Mucosa of descending colon (tissue), 3 donors: ENCODE measurements at places on chromosomes 7 and 10. TPM values are rescaled to one million over a fixed set of nuclear protein-coding genes. Genes with fewer than 3 reads are reported as not detected.

- no peak for DNase-seq
Measured at GRCh38 chr7:85619236-85619635, 432.4 kb upstream of the SEMA3D start.

DNA sequence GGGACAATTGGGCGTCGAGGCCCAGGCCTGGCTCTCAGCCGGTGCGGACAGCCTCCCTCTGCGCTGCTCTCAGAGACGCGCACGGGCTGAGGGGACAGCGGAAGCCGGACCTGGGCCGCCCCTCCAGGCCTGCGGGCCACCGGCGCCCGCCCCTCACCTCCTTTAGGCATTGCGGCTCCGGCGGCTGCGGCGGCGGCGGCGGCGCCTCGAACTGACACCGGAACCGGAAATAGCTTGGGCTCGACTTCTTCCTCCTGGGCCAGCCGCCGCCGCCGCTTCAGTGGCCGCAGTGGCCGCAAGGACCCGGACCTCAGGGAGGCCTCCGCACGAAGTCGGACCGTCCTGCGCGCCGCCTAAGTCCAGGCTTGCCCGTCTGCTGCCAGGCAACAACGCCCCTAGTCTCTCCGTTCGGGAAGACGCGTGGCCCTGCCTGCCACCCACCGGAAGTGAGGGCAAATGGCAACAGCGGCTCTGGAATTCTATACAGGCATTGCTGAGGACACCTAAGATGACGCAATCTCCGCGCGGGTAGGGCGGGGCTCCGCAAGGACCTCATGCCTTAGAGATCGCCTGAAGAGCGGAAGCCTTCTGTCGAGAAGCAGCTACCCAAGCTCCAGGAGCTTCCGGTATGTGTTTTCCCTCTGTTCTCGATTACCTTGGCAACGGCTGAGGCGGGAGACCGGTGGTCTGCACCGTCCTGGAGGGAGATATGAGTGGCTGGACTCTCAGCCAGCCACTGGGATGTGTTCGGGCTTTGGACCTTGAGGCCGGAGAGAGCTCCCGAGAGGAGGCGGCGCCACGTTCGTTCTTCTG lies at the start of the genes BUD31 and PDAP1:
TSS of gene BUD31 (plus strand) at position 591 of the 813 bp plus-strand sequence. CDS start 2,124 bp downstream, outside the sequence.
TSS of gene PDAP1 (minus strand) at position 219 of the 813 bp plus-strand sequence. CDS start at position 170, 49 bp downstream.
- peak; percentile 93 for DNase-seq

- no peak for DNase-seq
Measured at GRCh38 chr7:38819463-38819862, 89.5 kb downstream of the VPS41 start.

DNA sequence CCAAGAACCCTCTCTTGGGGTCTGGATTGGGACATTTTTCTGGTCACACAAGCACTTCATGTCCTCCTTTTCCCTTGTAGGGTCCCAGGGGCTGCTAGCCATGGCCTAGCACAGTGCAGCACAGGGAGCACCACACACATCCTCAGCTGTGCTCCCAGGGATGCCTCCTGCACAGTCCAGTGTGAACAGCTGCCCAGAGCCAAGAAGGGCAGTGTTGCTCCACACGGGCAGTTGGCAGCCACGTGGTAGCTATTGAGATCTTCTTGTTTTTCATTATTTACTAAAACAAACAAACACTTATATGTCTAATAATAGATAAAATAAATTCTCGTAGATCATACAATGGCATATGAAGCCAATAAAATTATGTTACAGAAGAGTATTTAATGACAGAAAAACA lies 13.9 kb upstream of the LANCL2 start:
- no peak for DNase-seq

DNA sequence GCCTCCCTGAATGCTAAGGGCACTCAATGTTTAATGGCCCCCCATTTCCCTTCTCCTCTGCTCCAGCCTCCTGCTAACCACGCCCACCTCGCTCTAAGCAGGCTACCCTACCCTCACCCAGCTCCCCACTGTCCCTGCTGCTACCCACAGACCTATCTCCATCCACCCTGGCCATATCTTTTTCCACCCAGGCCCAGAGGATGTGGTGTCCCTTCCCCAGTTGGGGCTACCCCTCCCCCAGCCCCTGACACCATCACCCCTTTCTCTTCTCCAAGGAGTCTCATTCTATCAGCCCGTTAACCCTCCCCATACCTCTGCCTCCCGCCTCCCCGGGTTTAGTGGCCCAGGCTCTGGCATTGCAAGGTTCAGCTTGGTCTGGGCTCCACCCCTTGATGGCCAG lies 28.9 kb upstream of the PPIF start:
- no peak for DNase-seq

GRCh38 chr7:26369593-26369992 lies 77.9 kb downstream of the SNX10 start:
- DNase-seq: no peak

DNA sequence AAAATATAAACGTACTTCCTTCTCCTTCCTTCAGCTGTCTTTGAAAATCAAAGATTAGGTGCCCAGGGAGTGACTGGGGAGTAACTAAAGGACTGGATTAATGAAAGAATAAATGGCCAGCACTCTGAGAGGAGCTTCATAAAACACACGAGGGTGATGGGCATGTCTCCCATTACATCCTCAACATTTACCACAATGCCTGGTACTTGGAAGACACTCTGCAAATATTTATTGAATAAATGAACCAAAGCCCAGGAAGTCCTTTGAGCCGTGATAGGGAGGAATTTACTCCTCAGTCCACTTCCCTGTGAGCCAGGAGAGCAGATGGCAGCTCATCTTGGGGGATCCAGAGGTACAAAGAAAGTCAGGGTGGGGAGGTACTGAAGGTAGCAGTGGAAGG lies 96.3 kb downstream of the RAB11FIP2 start:
- DNase-seq: no peak

DNA sequence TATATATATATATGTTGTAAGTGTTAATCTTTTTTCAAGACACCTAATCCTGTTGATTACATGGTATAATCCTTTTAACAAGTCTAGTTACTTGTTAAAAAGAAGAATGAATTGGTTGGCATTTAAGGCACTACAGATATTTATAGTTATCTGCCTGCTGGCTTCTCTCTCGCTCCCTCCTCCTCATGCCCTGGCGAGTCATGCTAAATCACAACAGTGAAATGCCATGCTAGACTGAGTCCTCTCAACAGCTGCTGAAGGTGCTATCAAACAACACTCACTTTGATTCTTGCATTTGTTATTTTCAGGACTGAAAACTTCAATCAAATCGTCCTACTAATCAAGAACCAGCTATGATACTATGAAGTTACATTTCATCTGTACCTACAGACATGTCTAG lies 15.4 kb downstream of the NRAP start:
- no peak for DNase-seq

DNA sequence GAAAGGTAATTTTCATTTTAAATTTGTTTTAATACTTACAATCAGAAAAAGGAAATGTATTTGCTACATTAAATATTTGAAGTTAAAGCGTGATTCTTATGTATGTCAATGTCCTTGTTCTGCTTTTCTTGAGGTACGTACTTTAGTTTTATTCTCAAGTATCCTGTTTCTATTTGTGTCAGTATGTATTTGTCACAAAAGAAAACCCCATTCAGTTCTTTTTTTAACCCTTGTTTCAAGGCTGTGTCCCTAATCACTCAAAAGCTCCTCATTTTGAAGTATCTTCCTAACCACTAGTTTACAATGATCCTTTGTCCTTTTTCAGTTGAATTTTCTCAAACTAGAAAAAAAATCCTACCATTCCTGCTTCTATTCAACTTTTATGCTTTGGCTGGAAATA lies 25.2 kb downstream of the NHLRC2 start:
- no peak for DNase-seq

DNA sequence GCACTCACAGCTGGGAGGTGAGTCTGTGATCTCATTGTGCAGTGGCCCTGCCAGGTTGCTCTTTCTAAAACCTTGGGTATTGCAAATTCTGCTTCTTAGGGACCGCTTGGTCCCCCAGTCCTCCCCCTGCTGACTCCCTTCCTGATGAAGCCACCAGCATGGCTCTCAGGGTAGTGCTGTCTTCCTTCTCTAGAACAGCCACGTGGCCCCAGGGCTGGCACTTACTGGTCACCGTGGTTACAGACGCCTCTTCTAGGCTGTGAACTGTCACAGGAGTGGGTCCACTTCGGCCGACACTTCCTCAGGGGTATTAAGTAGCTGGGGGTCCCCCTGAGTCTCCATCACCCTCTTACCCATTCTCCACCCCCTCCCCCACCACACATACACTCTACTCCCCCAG lies 2.7 kb upstream of the HTRA1 start:
- DNase-seq: no peak

- DNase-seq: no peak
Measured at GRCh38 chr10:91188889-91189288, 31.6 kb upstream of the PCGF5 start.

Gene GPRIN2
- total RNA-seq: 40.7 TPM

Gene RELN
- total RNA-seq: 1.1 TPM

Gene PDK4
- 224 TPM for total RNA-seq

Gene CNPY1
- not detected for total RNA-seq

Gene SLC4A2
- total RNA-seq: 89.5 TPM

Gene SEMA3E
- total RNA-seq: 1.7 TPM

Gene SLC13A1
- 1.6 TPM for total RNA-seq

Gene RARRES2
- 82.6 TPM for total RNA-seq

Gene AKR1C3
- 308 TPM for total RNA-seq

Gene ESYT2
- total RNA-seq: 66.8 TPM

Gene ACTA2
- total RNA-seq: 80.6 TPM

Gene CAV2
- total RNA-seq: 10.2 TPM
